H9 (cell line): ENCODE measurements at places on chromosomes 16 and 17. TPM values are rescaled to one million over a fixed set of nuclear protein-coding genes. Genes with fewer than 3 reads are reported as not detected.

GRCh38 chr16:46972429-46973206 is 856 bp downstream of the DNAJA2 start:
- peak overlapping the region; percentile 87 for H3K4me3 ChIP-seq
- H3K4me1 ChIP-seq = peaks cover 2% of the 10 kb centered on the region
- no peaks in the 10 kb centered on the region for H3K27me3 ChIP-seq
- peaks cover 41% of the 10 kb centered on the region for H3K36me3 ChIP-seq
- no peak overlapping the region for H3K27ac ChIP-seq
- peak; percentile 39 for DNase-seq

- peaks cover 2% of the 10 kb centered on the region; the same call in 1 of the 3 replicates for H3K36me3 ChIP-seq
- H3K4me1 ChIP-seq = no peaks in the 10 kb centered on the region; the same call in 1 of the 2 replicates
- H3K27me3 ChIP-seq = no peaks in the 10 kb centered on the region
- DNase-seq = peak; percentile 99
- peak overlapping the region; percentile 53 for H3K27ac ChIP-seq
- H3K4me3 ChIP-seq = peak overlapping the region; percentile 99
Observed at GRCh38 chr16:68084504-68085258, 489 bp upstream of the NFATC3 start.

GRCh38 chr16:66516509-66516807 is 33.5 kb downstream of the TK2 start:
- H3K4me3 ChIP-seq = no peak overlapping the region
- no peak for DNase-seq
- peaks cover 17% of the 10 kb centered on the region for H3K36me3 ChIP-seq
- H3K27me3 ChIP-seq = no peaks in the 10 kb centered on the region
- H3K4me1 ChIP-seq = peaks cover 4% of the 10 kb centered on the region; the same call in 1 of the 2 replicates

DNA sequence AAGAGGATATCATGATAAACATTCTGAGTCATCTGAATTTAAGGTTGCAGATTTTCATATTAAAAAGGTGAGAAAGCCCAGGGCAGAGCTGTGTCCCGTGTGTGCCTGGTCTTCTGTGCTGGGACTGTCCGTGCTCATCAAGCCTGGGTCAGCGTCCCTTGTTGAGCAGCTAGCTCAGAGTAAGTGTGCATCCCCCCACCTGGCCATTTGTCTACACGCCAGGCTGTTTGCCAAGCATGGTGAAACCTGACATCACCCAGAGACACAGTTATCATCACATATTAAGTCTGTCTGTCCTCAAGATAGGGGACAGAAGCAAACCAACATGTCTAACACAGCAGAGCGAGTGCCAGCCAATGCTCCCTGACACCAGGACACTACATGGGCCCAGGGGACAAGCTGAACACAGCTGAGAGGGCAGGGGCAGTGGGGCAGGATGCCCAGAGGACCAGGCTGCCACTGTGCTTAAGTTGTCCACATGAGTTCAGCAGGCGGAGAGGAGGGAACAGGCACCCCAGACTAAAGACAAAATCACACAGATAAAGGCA is 57.9 kb upstream of the CNEP1R1 start:
- H3K27ac ChIP-seq = no peak overlapping the region
- no peak overlapping the region for H3K4me3 ChIP-seq
- no peaks in the 10 kb centered on the region for H3K27me3 ChIP-seq
- H3K4me1 ChIP-seq = no peaks in the 10 kb centered on the region

DNA sequence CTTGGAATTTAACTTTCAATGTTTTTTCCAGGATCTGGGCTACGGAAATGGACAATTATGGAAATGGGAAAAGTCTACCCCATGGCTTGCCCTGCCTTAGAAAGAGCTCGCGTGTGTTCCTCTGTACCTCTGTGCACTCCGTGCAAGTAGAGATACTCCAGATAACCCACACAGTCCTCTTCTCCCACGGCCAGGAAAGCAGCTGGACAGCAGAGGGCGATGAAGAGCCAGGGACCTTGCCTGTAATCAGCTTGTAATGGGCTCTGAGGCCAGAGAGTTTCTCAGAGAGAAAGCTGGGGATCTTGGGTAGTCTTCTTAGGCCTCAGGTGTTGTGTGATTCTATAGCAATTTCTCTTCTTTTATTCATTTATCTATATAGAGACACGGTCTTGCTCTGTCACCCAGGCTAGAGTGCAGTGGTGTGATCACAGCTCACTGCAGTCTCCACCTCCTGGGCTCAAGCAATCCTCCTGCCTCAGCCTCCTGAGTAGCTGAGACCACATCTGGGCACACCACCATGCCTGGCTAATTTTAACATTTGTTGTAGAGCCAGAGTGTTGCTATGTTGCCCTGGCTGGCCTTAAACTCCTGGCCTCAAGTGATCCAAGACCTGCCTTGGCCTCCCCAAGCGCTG is 2.4 kb upstream of the SOCS7 start:
- H3K27ac ChIP-seq = no peak overlapping the region
- peak overlapping the region; percentile 16; the same call in 1 of the 3 replicates for H3K4me3 ChIP-seq
- no peaks in the 10 kb centered on the region for H3K27me3 ChIP-seq
- peaks cover 5% of the 10 kb centered on the region; the same call in 1 of the 2 replicates for H3K4me1 ChIP-seq

GRCh38 chr16:11396241-11397048 is 51.2 kb downstream of the RMI2 start:
- H3K36me3 ChIP-seq = no peaks in the 10 kb centered on the region
- H3K4me1 ChIP-seq = no peaks in the 10 kb centered on the region
- no peak overlapping the region for H3K27ac ChIP-seq
- no peaks in the 10 kb centered on the region for H3K27me3 ChIP-seq
- H3K4me3 ChIP-seq = no peak overlapping the region
- peak; percentile 86 for DNase-seq

- no peaks in the 10 kb centered on the region for H3K36me3 ChIP-seq
- H3K4me3 ChIP-seq = no peak overlapping the region
- peaks cover 2% of the 10 kb centered on the region; the same call in 1 of the 2 replicates for H3K4me1 ChIP-seq
- DNase-seq = no peak
Observed at GRCh38 chr16:78896280-78896679, 704.3 kb downstream of the MAF start.

- no peak for DNase-seq
- H3K27ac ChIP-seq = no peak overlapping the region
- H3K36me3 ChIP-seq = peaks cover 40% of the 10 kb centered on the region
Observed at GRCh38 chr16:1690810-1691209, 12.7 kb downstream of the JPT2 start.

DNA sequence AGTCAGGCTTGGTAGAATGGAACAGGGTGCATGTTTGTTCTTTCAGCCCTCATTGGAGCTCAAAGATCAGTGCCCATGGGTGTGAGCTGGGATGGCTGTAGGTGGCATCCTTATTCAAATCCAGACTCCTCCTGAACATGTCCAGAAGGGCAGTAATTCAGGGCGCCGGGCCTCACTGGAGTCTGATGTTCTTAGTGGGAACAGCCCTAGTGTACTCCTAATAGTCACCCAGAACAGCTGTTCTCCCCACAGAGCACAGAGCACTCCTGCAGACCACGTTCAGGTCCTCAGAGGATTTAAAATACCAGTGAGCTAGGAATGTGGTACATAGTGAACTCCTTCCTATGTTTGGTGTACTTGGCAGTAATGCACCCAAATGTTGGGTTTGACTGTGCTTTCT is 96.2 kb downstream of the BANP start:
- no peak overlapping the region for H3K4me3 ChIP-seq
- H3K36me3 ChIP-seq = peaks cover 45% of the 10 kb centered on the region
- no peaks in the 10 kb centered on the region for H3K27me3 ChIP-seq
- H3K4me1 ChIP-seq = no peaks in the 10 kb centered on the region

DNA sequence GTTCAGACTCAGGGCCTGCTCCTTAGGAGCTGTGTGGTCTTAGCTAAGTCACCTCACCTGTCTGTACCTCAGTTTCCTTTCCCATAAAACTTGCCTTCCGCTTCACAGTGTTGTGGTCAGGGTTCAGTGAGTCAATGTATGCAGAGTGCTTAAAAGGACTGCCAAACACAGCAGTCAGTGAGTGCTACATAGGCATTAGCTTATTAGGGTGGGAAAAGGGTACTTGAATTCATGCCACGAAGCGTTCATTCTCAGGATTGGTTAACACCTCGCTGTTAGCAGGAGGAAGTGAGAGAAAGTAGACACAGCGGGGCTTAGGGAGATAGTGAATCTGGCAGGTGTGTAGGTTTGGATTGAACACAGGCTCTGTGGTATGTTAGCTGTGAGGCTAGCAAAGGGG is 155.2 kb downstream of the SHISA9 start:
- H3K4me3 ChIP-seq = no peak overlapping the region
- no peaks in the 10 kb centered on the region for H3K36me3 ChIP-seq
- no peak for DNase-seq
- no peaks in the 10 kb centered on the region for H3K27me3 ChIP-seq
- no peak overlapping the region for H3K27ac ChIP-seq

DNA sequence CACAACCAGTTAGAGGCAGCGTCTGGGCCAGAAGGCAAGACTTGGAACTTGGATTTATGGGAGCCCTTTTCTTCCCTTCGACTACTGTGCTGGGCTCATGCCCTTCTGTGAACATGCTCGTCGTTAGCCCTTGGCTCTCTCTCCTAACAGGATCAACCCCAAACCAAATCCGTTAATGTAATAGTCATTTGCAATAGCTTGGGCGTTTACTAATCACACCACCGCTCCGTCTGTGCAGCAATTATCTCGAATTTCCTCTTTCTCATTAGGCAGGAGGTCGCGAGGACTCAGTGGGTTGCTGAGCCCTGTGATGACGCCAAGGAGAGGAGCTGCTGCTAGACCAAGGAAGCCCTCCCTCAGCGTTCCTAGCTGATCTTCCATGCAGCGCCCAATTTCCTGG is 114.7 kb downstream of the ENGASE start:
- no peaks in the 10 kb centered on the region for H3K36me3 ChIP-seq
- no peak for DNase-seq
- no peak overlapping the region for H3K4me3 ChIP-seq
- H3K27ac ChIP-seq = no peak overlapping the region

DNA sequence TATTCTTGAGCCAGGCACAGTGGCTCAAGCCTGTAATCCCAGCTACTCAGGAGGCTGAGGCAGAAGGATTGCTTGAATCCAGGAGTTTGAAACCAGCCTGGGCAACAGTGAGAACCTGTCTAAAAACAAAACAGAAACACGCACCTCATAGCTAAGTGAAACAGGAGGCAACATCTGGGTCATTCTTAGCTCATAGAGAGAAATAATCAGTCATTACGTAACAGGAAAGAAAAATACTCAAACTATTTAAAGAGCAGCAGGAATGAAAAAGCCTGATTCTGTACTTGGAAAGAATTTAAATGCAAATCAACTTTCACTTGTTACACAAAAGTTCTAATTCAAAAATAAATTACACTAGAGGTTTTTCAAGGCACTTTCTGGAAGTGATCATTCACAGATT is 17.2 kb downstream of the CHCT1 start:
- no peaks in the 10 kb centered on the region; the same call in 1 of the 2 replicates for H3K4me1 ChIP-seq
- H3K27ac ChIP-seq = no peak overlapping the region
- H3K27me3 ChIP-seq = no peaks in the 10 kb centered on the region

DNA sequence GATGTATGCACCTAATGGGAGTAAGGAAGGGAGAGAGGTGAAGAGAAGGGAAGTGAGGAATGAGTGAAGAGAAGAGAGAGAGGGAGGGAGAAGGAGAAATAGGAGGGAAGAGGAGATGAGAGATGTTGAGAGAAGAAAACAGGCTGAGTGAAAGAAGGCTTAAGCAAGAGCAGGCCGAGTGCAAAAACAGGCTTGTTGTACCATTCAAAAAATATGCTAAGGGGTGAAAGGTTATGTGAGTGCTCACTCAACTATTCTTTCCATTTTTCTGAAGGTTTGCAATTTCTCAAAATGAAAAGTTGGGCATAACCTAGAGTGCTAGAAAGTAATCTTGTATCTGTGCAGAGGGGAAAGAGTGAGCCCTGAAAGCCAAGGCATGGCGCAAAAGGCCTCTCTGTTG is 22.9 kb downstream of the RPGRIP1L start:
- no peaks in the 10 kb centered on the region for H3K27me3 ChIP-seq
- no peak for DNase-seq
- H3K36me3 ChIP-seq = peaks cover 20% of the 10 kb centered on the region
- H3K4me1 ChIP-seq = no peaks in the 10 kb centered on the region; the same call in 1 of the 2 replicates
- no peak overlapping the region for H3K27ac ChIP-seq
- no peak overlapping the region for H3K4me3 ChIP-seq

DNA sequence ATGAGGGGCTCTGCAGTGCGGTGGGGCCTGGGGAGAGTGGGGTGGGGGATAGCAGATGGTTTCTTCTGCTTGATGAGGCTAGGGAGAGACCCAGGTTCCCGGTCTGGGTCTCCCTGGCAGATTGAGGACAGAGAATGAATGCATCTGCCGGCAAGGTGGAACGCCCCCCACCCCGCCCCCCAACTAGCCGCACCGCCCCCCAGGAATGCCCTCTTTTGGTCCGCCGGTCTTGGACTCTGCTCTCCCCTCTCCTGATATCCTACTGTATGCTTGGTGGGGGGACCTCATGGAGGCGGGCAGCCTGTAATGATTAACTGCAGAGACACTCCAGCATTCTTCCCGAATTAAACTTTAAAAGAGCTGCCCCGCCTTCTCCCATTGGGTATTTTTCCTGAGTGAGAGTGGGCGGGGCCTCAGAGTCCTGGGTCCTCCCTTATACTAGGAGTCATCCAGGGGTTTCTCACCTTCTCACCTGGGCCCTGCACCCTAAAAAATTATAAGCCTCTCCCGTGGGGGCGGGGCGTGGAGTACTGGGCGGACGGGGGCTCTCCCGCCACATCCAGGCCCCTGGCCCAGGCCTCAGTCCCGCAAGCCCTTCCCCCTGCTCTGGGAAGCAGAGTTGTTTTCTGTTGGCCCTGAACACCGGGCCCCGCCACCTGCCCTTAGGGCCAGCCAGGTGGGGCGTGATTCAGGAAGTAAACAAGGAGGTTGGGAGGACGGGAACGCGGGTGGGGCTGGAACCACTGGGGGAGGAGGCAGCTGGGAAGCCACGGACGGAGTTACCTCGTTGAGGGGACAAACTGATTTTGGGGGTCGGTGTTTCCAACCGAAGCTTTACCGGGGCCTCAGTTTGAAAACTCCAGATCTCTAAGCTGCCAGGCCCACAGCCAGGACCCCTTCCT is 1.5 kb downstream of the GRB7 start:
- peaks cover 3% of the 10 kb centered on the region; the same call in 1 of the 2 replicates for H3K4me1 ChIP-seq
- H3K27ac ChIP-seq = peak overlapping the region; percentile 77
- peaks cover 24% of the 10 kb centered on the region for H3K36me3 ChIP-seq
- no peaks in the 10 kb centered on the region for H3K27me3 ChIP-seq
- peak; percentile 90 for DNase-seq
- peak overlapping the region; percentile 87 for H3K4me3 ChIP-seq

GRCh38 chr16:12303653-12304052 is 327.1 kb downstream of the SNX29 start:
- no peaks in the 10 kb centered on the region for H3K27me3 ChIP-seq
- no peak for DNase-seq
- no peaks in the 10 kb centered on the region for H3K4me1 ChIP-seq
- no peak overlapping the region for H3K4me3 ChIP-seq

GRCh38 chr17:79942591-79943346 is 92.9 kb downstream of the TBC1D16 start:
- H3K4me3 ChIP-seq = no peak overlapping the region; the same call in 2 of the 3 replicates
- peak; percentile 31 for DNase-seq
- H3K36me3 ChIP-seq = peaks cover 34% of the 10 kb centered on the region

- no peak overlapping the region for H3K4me3 ChIP-seq
- no peak overlapping the region for H3K27ac ChIP-seq
- H3K36me3 ChIP-seq = no peaks in the 10 kb centered on the region; the same call in 2 of the 3 replicates
- DNase-seq = no peak
Observed at GRCh38 chr17:63491977-63492618, 15.2 kb downstream of the ACE start.

Gene TEX14
- total RNA-seq = 0.31 and 0.55 TPM in 2 replicates

Gene KRT14
- not detected in 2 replicates for total RNA-seq

Gene KRTAP3-1
- total RNA-seq = not detected in 2 replicates
